ENCODE measurements at places on chromosomes 2 and 18.

DNA sequence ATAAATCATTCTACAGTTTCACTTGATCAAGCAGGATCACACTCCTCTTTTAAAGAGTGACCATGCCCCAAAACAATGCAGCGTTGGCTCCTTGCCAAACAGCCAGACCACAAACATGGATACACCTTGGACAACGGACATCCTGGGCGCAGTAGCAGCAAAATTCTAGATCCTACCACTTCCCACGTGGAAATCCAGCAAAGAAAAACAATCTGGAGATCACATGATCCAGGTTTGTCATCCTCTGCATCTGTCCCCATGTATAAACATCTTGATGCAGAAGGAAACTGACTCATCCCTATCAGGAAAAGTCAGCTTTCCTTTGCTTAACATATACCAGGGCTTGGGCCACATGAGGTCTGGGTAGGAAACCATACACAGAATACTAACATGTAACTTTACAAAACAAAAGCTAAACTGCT lies 53.1 kb downstream of the ZNF521 start:
- peak; percentile 62 for DNase-seq

- no peak for DNase-seq
These were observed 94.9 kb upstream of the RBBP8 start for GRCh38 chr18:22838221-22838620.

DNA sequence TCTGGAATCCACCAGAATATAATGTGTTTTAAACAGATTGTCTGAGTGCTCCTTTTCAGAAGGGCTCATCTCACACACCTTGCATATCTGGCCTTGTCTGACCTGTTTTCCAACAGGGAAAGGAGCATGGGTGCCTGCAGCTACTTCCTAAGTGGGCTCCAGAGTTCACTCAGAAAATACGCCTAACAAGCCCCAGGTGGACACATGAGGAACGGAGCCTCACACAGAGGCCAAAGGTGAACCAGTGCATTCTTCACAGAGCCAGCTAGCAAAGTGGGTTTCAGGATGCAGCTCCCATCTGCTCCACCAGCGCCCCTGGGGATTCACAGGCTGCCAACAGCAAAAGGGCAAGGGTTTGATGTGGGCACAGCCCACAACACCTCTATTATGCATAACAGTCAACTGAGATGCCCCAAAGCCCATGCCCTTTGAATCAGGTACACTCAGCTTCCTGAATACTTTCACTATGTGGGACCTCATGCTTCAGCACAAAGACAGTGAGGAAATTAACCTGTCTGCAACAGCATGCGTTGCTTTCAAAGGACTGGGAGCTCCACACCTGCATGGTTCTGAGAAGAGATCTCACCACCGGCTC lies 86.6 kb downstream of the CCBE1 start:
- no peak for DNase-seq

DNA sequence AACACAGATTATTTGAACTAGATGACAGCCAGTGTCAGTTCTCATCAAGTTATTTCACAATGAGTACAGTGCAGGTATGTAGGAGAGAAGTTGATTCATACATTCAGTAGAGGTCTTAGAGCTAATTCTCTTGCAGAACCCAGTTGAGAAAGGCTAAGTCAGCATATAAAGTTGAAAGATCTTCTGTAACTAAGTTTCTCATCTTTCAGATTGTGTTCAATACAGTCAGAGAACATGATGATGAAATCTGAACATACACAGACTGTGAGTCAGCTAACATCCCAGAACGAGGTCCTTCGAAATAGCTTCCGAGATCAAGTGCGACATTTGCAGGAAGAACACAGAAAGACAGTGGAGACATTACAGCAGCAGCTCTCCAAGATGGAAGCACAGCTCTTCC lies 41.9 kb upstream of the LIMS1 start:
- no peak for DNase-seq

GRCh38 chr2:174336501-174337336 lies 2.0 kb downstream of the SP9 start:
- DNase-seq: peak; percentile 41

DNA sequence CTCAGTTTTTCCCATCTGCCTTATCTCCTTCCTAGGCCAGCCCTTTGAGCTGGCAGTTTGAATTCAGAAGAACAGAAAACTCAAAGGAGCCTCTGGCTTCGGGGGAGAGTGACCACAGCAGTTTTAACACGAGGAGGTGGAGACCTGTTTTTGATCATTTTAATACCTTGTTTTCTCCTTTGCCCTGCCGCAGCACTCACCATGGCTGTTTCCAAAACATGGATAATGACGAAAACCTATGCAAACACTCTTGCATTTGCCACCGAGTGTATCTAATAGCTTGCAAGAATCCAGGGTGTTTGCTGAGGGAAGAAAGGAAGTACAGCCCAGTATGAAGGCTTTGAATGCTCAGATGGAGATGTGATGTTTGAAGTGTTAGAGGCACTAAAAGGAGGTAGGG lies 167.1 kb downstream of the PRKCE start:
- DNase-seq: no peak

- no peak for DNase-seq
These were observed 536.1 kb upstream of the RAB6C start for GRCh38 chr2:129443235-129443864.

DNA sequence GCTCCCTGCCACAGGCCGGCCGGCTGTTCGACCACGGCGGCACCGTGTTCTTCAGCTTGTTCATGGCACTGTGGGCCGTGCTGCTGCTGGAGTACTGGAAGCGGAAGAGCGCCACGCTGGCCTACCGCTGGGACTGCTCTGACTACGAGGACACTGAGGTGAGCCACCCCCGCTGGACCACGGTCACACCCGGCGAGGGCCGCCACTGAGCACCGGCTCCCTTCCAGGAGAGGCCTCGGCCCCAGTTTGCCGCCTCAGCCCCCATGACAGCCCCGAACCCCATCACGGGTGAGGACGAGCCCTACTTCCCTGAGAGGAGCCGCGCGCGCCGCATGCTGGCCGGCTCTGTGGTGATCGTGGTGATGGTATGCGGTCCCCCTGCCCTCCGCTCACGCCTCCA lies 20.8 kb downstream of the ANO7 start:
- DNase-seq: no peak

DNA sequence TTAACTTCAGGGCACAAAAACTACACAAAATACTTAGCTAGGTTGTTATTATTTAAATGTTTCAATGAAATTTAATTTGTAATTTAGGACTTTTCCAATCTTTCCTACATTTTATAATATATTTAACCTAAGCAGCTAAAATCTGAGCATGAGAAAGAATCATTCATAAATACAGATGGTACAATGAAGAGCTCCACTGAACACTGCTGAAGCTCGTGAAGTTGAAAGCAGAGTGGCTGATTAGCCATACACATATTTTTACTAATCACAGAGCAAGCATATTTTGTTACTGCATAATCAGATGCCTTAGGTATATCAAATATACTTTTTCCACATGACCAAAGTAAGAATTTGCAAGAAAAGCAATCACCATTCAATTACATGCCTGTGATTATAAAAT lies 184.9 kb upstream of the ETAA1 start:
- peak; percentile 50 for DNase-seq

- no peak for DNase-seq
These were observed 102.6 kb downstream of the CDK15 start for GRCh38 chr2:201908901-201909300.

DNA sequence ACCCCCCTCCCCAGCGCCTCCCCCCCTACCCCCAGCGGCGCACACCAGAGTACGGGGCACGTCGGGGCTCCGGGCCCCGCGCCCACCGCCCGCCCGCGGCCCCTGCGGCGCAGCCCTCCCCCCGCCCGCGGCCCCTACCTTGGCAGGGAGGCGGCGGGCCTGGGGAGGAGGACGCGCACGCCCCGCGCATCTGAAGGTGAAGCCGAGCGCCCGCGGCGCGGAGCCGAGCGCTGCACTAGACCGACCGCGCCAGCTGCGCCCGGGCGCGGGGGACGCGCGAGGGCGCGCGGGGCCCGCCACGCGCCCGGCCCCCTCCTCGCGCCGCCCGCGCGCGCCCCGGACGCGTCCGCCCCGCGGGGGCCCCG lies at the start of gene ZNF516:
ZNF516 (minus strand) TSS at position 237 of the 365 bp plus-strand sequence. CDS start 52,188 bp downstream, outside the sequence.
- DNase-seq: peak; percentile 76

Data from lung (tissue), 17 donors.